SIG-M5 (cell line): ENCODE measurements at places on chromosomes 4 and X.
A peak's percentile ranks its signal among the peaks of the same experiment; 100 is the strongest.

GRCh38 chr4:28926156-28926555 lies 1794.0 kb upstream of the PCDH7 start:
- no peak for DNase-seq

DNA sequence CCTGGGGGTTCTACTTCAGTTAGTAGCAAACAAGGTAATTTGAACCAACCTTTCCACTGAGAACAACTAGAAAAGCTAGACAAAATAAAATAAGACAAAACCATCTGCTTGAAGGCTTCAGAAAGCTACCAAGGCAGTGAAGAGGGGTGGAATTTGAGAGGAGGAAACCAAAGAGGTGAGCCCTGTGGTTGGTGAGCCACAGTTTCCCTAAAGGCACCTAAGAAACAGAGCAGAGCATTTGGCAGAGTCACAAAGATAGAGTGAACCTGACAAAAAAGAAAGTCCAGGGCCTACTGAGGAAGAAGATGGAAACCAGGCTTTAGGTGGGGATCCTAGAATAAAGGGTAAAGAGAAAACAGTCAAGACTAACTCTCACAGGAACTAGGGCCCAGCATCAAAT lies 44.3 kb downstream of the CHST7 start:
- DNase-seq, result no peak

- no peak for DNase-seq
These were observed 4.9 kb downstream of the GNRHR start for GRCh38 chr4:67749286-67749685.

DNA sequence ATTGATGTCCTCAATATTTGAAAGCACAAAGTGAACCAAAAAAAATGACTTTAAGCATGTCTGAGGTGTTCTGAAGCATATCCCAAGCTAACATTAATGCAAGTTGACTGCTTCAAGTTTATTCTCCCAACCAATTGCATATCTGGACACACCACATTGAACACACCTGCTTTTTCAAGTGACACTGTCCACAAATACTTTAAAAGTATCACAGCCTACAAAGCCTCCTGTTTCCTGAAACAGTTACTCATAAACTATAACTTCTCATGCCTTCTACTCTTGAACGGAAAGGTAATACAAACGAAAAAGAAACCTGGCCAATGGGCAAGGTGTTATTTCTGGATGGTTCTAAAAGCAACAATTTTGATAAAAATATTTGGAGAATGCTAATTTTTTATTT lies 1.1 kb downstream of the CDKL2 start:
- DNase-seq, result no peak

DNA sequence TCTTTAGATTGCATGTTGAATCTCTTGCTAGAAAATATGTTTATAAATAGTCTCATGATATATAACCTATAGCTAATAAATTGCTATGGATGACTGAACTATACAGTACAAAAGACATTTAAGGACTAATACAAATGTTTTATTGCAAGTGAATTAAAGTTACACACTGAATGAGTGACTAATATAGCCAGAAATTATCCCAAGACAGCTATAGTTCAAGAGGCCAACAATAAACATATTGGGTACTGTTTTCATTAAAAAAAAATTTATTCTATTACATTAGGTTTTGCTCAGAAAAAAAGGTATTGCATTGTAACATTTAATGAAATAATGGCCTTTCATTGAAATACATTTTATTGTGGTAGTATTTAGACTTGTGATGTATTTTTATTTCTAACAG lies 819.1 kb downstream of the TRIML1 start:
- DNase-seq, result no peak

- DNase-seq, result no peak
These were observed 126.7 kb upstream of the MBNL3 start for GRCh38 chrX:132615391-132616131.

DNA sequence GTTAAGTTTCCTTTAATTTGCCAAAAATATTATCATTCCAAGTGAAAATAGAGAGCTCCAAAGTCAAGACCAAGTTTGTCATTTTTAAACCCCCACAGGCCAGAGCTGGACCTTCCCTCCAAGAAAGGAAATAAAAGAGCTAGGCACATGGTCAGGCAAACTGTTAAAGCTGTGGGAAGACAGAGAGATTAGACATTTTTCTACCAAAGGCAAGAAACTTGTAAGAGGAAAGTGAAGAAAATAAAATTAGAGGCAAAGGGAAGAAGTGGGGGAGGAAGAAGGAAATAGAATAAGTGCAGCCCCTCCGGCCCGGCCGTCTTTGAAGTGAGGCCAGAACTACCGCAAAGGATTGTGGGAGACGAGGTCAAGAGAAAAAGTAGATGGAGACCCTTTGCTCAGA lies 47.9 kb upstream of the HAND2 start:
- DNase-seq, result no peak

DNA sequence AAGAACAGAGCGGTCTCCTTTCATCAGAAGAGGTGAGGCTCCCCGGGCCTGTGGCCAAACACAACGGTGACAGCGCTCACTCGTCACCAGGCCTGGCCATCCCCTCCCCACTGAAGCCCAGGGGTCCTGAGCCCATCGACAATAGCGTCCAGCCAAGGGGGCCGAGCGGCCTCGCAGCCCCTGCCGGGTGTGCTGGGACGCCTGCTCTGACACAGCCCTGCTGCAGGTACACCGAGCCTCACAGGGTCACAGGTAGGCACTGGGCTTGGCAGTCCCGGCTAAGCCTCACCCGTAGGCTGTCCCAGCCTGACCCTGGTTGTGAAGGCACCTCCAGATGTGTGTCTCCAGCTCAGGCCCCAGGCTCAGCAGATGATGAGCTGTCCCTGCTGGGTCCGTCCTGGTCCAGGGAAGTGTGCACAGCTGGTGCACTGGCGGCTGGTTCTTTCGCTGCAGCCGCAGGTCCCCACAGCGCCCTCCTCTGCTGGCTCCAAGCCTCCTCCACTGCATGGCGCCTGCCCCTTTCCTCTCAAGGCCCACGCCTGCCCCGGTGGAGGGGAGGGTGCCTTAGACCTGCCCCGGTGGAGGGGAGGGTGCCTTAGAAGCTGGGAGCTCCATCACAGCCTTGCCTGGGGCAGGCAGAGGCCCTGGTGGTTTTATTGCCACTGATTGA lies 21.5 kb downstream of the UVSSA start:
- no peak for DNase-seq

GRCh38 chr4:10104211-10104990 lies 12.2 kb downstream of the WDR1 start:
- DNase-seq, result no peak

GRCh38 chr4:1155314-1155713 lies 17.1 kb downstream of the SPON2 start:
- no peak for DNase-seq

- DNase-seq, result no peak
These were observed 371.7 kb downstream of the BCOR start for GRCh38 chrX:39725928-39726619.

GRCh38 chr4:87298362-87298761 lies 24.3 kb downstream of the HSD17B13 start:
- no peak for DNase-seq

DNA sequence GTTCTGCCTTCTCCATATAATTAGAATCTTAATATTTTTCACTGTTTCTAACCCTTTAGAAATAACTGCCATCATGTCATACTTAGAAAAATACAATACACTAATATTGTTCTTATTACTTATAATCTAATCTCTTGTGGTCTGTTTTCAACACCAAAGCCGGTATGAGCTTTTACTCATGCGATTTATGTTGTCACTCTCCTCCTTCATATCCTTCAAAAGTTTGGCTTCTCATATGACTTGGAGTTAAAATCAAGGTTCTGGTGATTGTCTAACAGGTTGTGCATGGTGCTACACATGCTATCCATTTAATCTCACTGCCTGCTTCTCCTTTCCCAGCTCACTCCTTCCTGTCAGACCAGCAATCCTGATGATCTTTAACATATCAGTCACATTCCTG lies 1392.9 kb downstream of the ARAP2 start:
- DNase-seq, result no peak

DNA sequence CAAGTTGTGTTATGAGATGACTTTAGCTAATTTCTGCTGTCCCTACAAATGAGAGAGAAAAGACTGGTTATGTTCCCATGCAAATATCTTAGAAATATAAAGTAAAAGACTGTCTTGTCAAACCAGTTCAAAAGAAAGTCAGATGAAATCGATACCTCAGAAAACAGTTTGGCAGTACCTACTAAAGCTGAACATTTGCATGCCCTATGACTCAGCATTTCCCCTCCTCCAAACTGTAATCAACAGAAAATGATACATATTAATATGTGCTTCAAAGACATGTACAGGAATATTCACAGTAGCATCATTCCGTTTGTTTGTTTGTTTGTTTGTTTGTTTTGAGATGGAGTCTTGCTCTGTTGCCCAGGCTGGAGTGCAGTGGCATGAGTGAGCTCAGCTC lies 90.3 kb downstream of the ARX start:
- no peak for DNase-seq

GRCh38 chr4:110411574-110412011 lies 64.4 kb upstream of the ENPEP start:
- DNase-seq, result no peak

- peak; percentile 89 for DNase-seq
These were observed 17.2 kb upstream of the SCRG1 start for GRCh38 chr4:173415885-173416653.

GRCh38 chrX:128929271-128930057 lies 593.8 kb downstream of the SMARCA1 start:
- DNase-seq, result no peak

GRCh38 chr4:38500433-38500832 lies 163.6 kb upstream of the KLF3 start:
- no peak for DNase-seq

- no peak for DNase-seq
These were observed 27.1 kb upstream of the RBMX start for GRCh38 chrX:136907621-136908020.

- no peak for DNase-seq
These were observed 36.2 kb downstream of the DCX start for GRCh38 chrX:111375747-111376146.

DNA sequence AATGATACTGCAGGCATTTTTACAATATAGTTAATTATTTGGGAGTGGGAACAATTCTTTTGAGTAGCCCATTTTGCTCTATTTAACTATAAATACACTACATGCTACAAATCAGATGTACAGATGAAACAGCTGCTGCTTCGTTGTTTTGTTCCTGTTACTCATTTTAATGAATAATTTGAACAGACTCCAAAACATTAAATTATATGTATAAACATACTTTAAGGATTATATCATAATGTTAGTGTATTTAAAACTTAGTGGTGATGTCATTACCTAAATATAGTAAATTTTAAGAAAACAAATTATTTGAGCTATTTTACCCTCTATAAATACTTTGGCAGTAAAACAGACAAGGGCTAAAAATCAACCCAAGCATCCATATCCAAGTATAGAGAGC lies 60.7 kb downstream of the GAB1 start:
- DNase-seq, result no peak

DNA sequence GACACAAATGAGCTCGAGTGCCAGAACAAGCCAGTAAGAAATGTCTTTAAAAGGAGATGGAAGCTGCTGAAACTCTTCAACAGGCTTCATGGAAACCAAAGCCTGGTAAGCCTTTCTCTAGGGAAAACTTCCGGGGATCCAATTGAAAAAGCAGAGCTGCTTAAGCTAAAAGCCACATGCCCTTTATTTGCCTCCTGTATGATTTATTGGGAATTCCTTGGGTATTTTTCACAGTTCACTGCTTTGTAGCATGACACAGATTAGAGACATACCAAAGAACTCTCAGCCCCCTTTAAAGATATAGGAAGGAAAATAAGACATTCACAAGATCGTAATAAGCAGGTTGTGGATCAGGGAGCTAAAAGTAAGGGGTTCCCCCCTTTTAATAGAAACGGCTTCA lies 6.5 kb upstream of the ARHGAP6 start:
- no peak for DNase-seq

- DNase-seq, result no peak
These were observed 389.4 kb downstream of the OPHN1 start for GRCh38 chrX:68043713-68044438.
